Right atrium auricular region (tissue), 2 donors: ENCODE measurements at places on chromosomes 1 and 21.

DNA sequence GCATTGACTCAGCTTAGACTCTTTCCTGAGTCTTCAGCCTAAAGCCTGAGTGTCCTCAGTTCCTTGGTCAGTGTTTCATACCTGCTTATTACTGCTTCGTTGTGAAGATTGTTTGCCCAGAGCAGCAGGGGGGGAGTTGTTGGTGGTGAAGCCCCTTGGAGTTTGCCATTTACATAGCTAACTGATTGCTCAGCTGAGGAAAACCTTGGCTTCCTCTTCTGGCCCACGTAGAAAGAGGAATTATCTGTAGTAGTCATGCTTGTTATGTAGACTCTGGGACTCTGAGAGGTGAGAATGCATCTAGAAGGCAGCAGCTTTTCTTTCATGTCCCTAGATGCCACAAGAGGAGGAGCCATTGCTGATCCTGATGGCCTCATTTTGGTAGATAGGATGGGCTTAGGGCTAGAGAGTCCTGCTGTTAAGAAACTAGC is 125.9 kb downstream of the MAST2 start:
- DNase-seq: no peak

GRCh38 chr1:225427235-225428067 is at the start of gene LBR:
Gene LBR (minus strand): TSS chr1:225428038. CDS start chr1:225424075, 3,963 bp downstream.
- DNase-seq: no peak

DNA sequence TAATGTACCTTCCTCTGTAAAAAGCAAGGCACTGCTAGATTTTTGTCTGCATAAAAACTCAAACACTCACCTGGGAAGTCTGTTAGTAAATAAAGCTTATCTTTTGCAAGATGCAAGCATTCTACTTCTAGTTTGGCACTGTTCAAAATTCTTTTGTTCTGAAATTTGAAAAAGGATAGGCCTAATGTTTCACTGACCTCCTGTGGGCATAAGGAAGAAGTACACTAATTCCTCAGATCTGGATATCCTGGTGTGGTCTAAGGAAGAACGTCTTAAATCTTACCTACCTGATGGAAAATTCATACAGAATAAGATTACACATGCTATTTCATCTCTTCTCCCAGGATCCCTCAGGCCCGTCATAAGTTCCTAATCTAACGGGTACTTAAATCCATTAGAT is 93.5 kb upstream of the CAMK1G start:
- no peak for DNase-seq

GRCh38 chr1:63797056-63797726 is 23.4 kb downstream of the ROR1 start:
- no peak for DNase-seq

GRCh38 chr1:37323486-37324377 is 150.6 kb upstream of the ZC3H12A start:
- DNase-seq: no peak

GRCh38 chr1:209692745-209693504 is 11.7 kb upstream of the HSD11B1 start:
- DNase-seq: no peak

DNA sequence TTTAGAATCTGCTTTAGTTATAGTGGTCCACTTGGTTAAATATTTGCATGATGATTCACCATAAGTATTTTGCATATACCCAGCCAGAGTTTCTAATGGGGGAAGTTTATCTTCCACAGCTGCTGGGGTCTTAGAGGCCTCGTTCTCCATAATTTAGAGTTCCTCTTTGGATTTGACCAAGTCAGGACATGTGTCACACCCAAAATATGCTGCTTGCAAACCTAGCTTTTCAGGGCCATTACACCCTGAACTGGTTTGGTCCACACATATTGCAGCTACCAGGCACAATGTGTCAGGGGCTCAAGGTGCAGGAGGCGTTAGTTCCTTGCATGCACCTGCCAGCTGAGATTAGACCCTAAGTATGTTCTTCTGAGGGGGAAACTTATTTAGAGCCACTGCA is 17.1 kb upstream of the FMO4 start:
- DNase-seq: no peak

- DNase-seq: no peak
These were observed 39.0 kb downstream of the ZZZ3 start for GRCh38 chr1:77643456-77643855.

GRCh38 chr1:121558514-121558913 is 373.7 kb downstream of the SRGAP2C start:
- no peak for DNase-seq

- no peak for DNase-seq
These were observed 163.4 kb downstream of the CYYR1 start for GRCh38 chr21:26409735-26410134.

- no peak for DNase-seq
These were observed 27.7 kb downstream of the THRAP3 start for GRCh38 chr1:36251794-36252481.

- DNase-seq: no peak
These were observed 44.1 kb upstream of the SLC19A1 start for GRCh38 chr21:45586289-45586858.

- DNase-seq: no peak
These were observed 84.2 kb downstream of the OBSCN start for GRCh38 chr1:228291906-228292608.

DNA sequence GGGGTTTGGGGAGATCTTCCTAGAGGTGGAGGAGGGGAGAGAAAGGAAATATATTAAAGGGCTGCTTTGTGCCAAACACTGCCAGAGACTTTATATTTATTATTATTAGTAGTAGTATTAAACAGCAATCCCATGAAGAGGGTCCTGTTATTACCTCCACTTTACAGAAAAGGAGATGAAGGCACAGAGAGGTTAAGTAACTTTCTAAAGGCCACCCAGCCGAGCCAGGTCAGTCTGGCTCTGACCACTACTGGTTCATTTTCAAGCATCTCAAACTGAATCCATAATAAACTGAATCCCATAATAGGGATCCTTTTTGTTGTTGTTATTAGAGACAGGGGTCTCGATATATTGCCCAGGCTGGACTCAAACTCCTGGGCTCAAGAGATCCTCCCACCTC is 12.6 kb downstream of the NCMAP start:
- no peak for DNase-seq

DNA sequence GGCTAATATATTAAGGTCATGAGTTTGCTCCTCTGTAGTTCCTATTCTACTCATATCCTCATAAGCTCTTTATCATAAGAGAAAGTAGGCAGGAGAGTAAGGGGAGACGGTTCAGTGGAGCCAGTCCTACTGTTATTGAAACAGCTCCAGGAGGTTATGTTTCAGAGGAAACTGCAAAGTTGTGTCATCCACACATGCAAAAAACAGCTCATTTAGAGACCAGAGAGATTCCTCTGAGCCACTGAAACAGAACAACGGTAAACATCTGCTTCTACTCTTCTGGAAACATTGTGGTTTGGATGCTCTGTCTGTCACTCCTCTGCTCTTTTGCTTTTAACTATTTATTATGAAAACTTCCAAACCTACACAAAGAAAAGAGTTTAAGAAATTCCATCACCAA is 66.3 kb upstream of the PPP2R5A start:
- no peak for DNase-seq

- no peak for DNase-seq
These were observed 41.0 kb upstream of the F3 start for GRCh38 chr1:94582565-94582964.

GRCh38 chr1:151846062-151846568 is 6.5 kb upstream of the C2CD4D start:
- no peak for DNase-seq

DNA sequence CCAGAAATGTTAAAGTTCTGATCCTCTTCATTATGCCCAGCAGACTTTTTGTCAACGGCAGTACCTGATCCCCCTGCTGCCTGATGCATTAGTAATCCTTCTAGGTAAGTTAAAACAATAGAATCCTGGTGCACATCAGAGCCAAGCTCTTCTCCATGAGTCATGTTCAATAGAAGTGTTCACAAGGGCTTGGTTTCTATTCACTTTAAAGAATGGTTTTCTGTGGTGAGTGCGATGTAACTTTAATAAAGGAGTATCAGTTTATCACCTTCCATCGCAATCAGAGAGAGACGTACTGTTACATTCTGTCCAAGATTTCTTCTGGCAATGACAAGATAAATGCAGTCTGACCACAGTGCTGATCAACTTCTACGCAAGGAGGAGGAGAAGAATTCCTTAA is 96.8 kb downstream of the NRIP1 start:
- no peak for DNase-seq

DNA sequence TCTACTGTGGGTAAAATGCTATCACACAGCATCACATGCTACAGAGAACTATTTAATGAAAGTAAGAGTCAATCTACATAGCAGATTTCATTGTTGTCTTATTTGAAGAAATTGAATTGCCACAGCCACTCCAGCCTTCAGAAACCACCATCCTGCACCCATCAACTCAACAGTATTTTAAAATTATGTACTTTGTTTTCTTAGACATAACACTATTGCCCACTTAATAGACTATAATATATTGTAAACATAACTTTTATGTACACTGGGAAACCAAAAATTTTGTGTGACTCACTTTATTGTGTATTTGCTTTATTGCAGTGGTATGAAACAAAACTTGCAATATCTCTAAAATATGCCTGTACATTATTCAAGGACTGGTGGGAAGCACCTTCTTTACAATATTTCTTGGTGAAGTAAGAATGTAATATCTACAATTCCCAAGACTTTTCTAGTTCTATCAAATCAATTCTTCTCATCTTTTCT is 133.0 kb downstream of the DUSP10 start:
- no peak for DNase-seq

DNA sequence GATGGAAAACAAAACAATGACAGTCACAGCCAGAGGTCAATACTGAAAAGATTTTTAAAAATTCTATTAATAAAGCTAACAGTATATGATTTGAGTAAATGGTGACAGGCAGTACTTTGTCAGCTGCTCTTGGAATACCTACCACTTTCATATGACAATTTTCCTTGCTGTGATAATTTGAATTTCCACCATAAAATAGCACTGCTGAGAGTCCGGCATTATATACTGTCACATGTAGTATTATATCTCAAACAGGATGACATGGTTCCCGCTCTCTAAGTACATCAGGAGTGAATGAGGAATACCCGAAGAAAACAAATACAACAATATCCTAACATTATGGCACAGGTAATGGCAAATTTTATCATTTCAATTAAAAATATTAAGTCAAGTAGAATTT is 146.8 kb upstream of the TMPRSS15 start:
- no peak for DNase-seq

DNA sequence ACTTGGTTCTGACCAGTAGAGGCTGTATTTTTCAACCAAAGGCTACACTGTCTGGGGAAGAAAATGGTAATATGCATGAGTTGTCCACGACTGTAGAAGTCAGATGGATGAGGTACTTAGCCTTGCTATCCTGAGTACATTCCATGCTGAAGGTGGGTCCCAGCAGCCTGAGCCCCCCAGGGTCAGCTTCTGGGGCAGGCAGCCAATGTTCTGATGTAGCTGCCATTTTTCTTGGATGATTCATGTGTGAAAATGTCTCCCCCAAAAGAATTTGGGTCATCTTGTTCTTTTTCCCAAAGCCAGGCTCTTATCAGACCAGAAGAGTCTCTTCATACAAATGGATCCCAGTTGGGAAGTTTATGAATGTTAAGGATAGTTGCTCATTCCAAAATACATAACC is 172.2 kb upstream of the UBE2U start:
- no peak for DNase-seq

GRCh38 chr1:3530926-3531818 is 76.7 kb downstream of the ARHGEF16 start:
- peak; percentile 72 for DNase-seq

- no peak for DNase-seq
These were observed 1.8 kb downstream of the CAP1 start for GRCh38 chr1:40042341-40042740.

GRCh38 chr1:81679942-81680341 is 120.8 kb upstream of the ADGRL2 start:
- peak; percentile 67 for DNase-seq

- peak; percentile 86 for DNase-seq
These were observed 1.9 kb downstream of the DHRS3 start for GRCh38 chr1:12615865-12616708.

DNA sequence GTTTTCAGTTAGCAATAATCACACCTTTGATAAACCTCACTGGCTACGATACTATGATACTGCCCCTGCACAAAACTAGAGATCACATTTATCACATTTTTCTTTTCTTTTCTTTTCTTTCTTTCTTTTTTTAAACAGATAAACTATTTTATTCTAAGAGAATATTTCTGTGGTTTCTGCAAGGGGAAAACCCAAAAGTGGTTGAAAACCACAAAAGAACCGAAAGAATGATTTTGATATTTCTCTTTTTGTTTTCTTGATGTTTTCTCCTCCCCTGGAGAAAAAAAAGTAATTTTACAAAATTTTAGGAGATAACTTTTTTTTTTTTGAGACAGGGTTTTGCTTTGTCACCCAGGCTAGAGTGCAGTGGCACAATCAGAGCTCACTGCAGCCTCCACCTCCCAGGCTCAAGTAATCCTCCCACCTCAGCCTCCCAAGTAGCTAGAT is 18.4 kb upstream of the FRRS1 start:
- DNase-seq: no peak

DNA sequence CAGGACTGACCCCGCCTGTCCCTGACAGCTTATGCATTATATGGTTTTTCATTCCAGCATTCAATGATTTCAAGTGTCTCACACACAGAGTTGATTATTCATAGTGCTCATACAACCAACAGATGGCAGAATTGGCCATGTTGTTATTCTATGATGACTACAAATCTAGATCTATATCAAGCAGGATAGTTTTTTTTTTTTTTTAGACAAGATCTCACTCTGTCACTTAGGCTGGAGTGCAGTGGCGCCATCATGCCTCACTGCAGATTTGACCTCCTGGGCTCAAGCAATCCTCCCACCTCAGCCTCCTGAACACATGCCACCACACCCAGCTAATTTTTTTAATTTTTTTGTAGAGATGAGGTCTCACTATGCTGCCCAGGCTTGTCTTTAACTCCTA is 40.1 kb upstream of the LRRC8D start:
- DNase-seq: no peak

GRCh38 chr1:23122023-23122748 is 46.5 kb downstream of the LUZP1 start:
- DNase-seq: no peak

DNA sequence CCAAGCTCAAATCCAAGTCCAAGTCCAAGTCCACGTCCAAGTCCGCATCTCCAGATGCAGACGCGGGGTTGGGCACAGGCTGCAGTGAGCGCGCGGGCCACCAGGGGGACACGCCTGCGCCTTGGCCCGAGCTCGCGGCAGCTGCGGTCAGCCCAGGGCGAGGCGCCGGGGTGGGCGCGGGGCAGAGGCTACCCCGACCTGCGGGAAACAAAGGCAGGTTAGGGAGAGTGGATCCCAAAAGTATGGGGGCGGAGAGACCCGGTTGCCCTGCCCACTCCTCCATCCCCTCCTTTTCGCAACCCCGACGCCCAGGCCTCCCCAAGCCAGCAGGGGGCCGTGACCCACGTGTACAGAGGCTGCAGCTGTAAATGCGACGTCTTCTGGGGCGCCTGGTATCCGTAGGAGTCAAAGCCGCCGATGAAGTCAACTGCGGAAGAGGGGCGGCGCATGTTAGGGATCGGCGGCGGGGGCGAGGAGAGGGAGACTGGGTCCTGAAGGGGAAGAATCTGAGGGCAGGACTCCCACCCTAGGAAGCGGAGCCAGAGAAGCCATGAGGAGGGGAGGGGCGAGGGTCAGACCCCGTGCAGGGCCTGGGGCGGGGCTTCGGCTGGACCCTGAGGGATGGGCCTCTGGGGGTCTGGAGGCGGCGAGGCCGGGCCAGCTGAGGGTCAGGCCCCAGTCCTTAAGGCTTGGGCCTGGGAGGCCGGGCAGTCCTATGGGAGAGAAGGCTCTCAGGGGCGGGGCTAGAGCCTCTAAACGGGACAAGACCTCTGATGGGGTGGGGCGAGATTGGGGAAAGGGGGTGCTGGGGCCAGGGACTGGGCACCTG is 58.0 kb downstream of the NKAIN1 start:
- no peak for DNase-seq

GRCh38 chr1:64842224-64842623 is 97.3 kb downstream of the RAVER2 start:
- DNase-seq: no peak

GRCh38 chr1:42961312-42962091 is 2.8 kb upstream of the SLC2A1 start:
- no peak for DNase-seq
